Sigmoid colon (tissue), 7 donors: ENCODE measurements at places on chromosomes 3 and 15.
A peak's percentile ranks its signal among the peaks of the same experiment; 100 is the strongest.

- DNase-seq, result no peak
These were observed 13.2 kb upstream of the ZBED2 start for GRCh38 chr3:111608383-111608782.

GRCh38 chr15:39593656-39594445 lies 13.0 kb downstream of the THBS1 start:
- DNase-seq, result no peak

DNA sequence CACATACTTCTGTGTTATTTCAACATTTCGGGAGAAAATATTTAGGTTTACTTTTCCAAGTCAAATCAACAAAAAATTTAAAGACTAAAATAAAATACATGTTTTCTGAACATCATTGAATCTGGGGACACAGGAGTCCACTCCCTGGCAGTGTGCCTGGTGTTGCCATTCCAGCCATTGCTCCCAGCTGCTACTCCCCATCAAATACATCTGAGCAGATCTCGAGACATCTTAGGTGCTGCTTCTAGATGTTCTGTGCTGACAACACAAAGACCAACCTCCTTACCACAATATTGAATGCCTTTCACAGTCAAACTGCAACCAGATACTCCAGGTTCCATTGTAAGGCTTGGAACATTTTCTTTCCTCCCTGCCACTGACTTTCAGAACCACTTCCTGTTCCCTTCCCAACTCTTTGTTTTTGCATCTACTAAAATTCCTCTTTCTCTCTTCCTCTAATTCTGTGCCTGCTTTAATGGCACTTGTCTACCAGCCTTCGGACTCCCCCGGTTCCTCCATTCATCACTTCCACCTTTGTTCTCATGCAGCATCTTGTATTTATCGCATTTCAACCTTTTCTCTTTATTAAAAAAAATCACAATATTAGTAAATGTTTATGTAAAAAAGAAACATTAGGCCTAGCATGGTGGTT lies 81.1 kb upstream of the SLC4A7 start:
- no peak for DNase-seq

DNA sequence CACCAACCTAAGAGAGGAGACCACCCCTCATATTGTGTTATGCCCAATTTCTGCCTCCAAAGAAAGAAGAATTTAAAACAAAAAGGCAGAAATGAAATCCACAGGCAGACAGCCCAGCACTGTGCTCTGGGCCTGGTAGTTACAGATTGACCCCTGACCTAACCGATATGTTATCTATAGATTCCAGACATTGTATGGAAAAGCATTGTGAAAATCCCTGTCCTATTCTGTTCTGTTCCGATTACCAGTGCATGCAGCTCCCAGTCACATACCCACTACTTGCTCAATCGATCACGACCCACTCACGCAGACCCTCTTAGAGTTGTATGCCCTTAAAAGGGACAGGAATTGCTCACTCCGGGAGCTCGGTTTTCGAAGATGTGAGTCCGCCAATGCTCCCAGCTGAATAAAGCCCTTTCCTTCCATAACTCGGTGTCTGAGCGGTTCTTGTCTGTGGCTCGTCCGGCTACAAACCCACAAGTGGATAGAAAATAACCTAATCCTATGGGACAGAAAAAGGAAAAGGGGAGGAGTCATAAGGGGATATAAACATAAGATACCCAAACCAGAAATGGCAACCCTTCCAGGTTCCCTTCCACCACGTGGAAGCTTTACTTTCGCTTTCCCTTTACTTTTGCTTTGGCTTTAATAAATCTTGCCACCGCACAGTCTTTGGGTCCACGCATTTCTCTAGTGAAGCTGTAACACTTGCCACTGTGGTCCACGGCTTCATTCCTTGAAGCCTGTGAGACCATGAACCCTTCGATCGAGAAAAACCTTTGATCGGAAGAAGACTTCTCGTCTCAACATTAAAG lies 1.7 kb upstream of the CFAP91 start:
- DNase-seq, result no peak

GRCh38 chr3:37140899-37141541 lies 33.4 kb downstream of the LRRFIP2 start:
- no peak for DNase-seq

DNA sequence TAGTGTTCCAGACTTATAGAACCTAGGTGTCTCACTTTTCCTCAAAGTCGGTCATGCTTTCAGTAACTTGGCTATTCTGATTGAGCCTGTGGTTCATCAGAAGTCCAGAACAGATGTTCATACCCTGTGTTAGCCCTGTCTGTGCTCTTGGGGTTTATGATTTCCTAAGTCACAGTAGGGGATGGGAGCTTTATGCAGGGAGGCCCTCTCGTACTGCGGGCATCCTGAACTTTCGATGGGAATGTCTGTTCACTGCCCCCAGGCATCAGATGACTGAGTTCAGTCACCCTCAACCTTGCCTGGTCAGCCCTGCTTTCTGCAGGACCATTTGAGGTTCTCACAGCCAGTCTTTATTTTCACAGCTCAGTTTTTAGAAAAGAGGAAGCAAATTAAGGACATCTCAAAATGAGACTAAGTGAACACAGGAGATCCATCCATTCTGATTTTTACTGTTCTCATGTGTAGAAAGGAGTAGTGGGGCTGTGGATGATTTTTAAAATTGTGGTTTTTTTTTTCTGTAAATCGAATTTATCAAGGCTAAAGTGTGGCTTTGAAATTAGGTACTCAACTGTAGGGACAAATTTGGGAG lies 71.3 kb downstream of the CMTM8 start:
- DNase-seq, result no peak

GRCh38 chr15:85706779-85707518 lies 87.8 kb downstream of the KLHL25 start:
- no peak for DNase-seq

- peak; percentile 52 for DNase-seq
These were observed 76.6 kb upstream of the KLF13 start for GRCh38 chr15:31250033-31250432.

DNA sequence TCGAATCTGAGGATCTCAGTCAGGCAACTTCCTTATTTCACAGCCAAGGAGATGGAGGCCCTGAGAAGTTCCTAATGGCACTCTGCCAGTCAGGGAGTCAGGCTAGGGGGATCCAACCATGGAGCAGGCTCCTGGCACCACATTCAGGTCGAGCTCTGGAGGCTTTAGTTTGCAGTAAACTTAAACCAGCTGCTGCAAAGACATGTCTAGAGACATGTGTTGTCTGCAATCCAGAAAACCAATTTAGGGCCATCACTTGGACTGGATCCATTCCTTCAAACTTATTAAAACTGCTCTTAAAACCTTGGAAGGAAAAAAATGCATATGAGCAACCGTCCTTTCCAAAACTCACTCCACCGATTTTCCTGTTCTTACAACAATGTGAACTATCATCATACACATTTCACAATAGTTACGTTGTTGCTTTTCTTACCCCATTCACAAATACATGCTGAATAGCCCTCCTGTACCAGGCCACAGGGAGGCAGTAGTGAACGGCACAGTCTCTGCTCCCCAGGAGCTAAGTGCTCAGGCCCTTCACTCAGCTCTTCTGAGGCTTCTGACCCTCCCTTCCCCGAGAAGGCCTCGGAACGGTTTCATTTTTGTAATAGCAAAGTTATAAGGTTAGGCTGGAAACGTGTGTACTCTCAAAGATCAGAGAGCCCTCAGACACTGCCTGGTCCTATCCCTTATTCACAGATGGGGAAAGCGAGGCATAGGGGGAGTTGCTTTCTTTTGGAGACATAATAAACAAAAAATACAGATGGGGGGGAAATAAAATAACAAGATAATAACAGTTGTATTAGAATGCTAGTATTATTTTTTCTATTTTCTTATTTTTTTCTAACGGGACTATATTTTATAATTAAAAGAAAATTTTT lies 20.1 kb downstream of the RFT1 start:
- peak; percentile 91 for DNase-seq

- peak; percentile 40 for DNase-seq
These were observed 92.2 kb downstream of the LINGO1 start for GRCh38 chr15:77540312-77541060.

DNA sequence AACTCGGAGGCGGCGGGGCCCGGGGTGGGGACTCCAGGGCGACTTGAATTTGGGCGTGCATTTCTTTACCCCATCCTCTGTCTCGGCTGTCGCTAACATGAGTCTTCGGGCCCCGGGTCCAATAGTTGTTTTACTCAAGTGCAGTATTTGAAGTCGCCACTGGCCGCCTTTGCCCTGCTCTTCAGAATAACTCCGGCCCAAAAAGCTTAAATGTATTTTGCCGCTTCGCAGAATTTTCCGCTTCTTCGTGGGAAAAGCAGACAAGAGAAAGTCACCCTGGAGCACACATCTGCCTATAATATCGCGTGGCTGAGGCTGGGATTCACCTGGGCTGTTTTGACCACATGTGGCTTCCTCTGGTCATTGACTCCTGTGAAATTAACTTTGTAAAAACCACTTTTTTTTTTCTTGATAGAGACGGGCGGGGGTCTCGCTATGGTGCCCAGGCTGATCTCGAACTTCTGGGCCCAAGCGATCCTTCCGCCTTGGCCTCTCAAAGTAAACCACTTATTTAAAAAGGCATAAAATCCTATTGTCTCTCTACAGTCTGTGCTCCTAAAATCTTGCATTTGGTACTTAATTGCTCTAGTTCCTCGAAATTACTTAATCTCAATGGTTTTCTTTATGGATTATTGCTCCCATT lies 676 bp downstream of the CNOT10 start:
- no peak for DNase-seq

GRCh38 chr3:107024551-107025026 lies 352.6 kb upstream of the CCDC54 start:
- no peak for DNase-seq

GRCh38 chr3:58203541-58203940 lies 7.2 kb downstream of the DNASE1L3 start:
- no peak for DNase-seq

- no peak for DNase-seq
These were observed 18.6 kb downstream of the DNAJB11 start for GRCh38 chr3:186589121-186589520.

GRCh38 chr3:193134856-193135255 lies 106.2 kb upstream of the PLAAT1 start:
- no peak for DNase-seq

GRCh38 chr15:91711384-91712033 lies 142.0 kb upstream of the SLCO3A1 start:
- no peak for DNase-seq

- no peak for DNase-seq
These were observed 107.5 kb upstream of the NR2F2 start for GRCh38 chr15:96222981-96223380.

GRCh38 chr3:150286390-150287147 lies 121.5 kb upstream of the TSC22D2 start:
- DNase-seq, result no peak

GRCh38 chr15:61309617-61310016 lies 80.5 kb upstream of the RORA start:
- DNase-seq, result no peak

DNA sequence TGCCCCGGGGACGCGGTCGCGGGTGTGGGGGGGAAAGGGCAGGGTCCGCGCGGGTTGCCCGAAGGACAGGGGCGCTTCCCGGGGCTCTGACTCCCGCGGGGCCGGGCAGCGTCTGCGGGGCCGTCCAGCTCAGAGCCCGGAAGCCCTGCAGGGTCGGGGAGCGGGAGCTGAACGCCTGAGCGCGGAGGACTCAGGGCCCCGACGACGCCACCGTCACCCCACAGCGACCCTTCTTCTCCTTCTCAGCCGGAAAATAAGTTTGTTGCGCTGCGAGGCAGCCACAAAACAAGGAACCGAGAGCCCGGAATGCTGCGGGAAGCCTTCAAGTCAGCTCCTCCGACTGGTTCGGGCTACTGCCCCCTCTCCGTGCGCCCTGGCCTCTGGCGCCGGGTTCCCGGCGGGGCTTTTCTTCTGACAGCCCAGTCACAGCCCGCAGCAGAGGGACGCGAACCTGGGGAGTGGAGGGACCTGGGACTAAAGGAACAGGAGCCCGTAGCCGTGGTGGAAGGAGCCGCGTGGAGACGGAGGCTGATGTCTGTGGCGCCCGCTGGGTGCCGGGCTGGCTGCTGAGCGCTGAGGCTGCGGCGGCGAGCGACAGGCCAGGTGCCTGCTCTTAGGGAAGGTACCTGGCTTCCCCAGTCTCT lies 484 bp downstream of the CNTN4 start:
- DNase-seq, result no peak

- DNase-seq, result no peak
These were observed 83.7 kb upstream of the RASGRP1 start for GRCh38 chr15:38648121-38648843.

- no peak for DNase-seq
These were observed 64.9 kb downstream of the DIPK2A start for GRCh38 chr3:144036498-144036897.

- no peak for DNase-seq
These were observed 101.3 kb downstream of the ETFA start for GRCh38 chr15:76209942-76210341.

DNA sequence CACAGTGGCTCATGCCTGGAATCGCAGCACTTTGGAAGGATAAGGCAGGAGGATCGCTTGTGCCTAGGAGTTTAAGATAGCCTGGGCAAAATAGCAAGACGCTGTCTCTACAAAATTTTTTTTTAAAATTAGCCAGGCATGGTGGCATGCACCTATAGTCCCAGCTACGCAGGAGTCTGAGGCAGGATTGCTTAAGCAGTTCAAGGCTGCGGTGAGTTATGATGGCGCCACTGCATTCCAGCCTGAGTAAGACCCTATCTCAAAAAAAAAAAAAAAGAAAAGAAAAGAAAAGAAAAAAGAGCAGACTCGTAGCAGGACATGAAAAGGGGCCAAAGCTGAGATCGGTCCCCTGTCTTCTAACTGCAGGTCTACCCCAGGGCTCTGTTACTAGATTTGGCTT lies 18.9 kb downstream of the SRGAP3 start:
- DNase-seq, result peak; percentile 21
